Stimulated activated CD8-positive, alpha-beta memory T cell treated with anti-CD3 and anti-CD28 coated beads, Interleukin-15, amount 100 ng/mL, for 1 hour (primary cell): ENCODE measurements at places on chromosomes 6 and 20.

GRCh38 chr6:118488631-118489030 is 59.5 kb upstream of the PLN start:
- DNase-seq: no peak

- DNase-seq: no peak
Observed at GRCh38 chr6:43246301-43247113, 3.2 kb downstream of the TTBK1 start.

GRCh38 chr6:47663462-47664216 is 34.7 kb upstream of the ADGRF4 start:
- DNase-seq: no peak

GRCh38 chr6:127471379-127472255 is 12.4 kb upstream of the KIAA0408 start:
- DNase-seq: no peak

GRCh38 chr20:5608104-5608441 is 142.1 kb upstream of the SHLD1 start:
- DNase-seq: no peak

GRCh38 chr6:40500227-40500626 is 86.9 kb downstream of the LRFN2 start:
- no peak for DNase-seq

- peak; percentile 3 for DNase-seq
Observed at GRCh38 chr20:21808863-21809664, 103.6 kb downstream of the PAX1 start.

- DNase-seq: no peak
Observed at GRCh38 chr6:157392927-157393668, 12.1 kb downstream of the ZDHHC14 start.

DNA sequence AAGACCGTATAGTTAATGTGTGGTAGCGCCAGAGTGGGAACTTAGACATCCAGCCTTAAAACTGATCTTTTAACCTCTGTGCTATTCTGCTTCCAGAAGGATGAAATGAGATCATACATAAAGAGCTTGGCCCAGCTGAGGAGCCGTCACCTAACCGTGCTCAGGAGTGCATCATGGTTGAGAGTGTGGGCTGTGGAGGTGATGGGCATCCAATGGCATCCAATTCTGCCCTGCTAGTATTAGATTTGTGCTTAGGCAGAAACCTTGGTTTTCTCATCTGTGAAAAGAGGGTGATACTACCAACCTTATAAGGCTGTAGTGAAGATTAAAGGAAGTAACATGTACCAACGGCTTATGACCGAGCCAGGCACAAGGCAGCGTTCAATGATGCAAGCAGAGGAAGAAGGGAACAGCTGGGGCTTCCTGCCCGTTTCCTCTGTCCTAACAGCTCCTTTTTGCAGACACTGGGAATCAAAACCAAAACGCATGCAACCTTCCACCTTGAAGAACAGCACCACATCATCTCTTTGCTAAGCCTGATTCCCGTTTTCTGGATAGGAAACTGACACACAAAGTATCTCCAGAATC is 1.3 kb downstream of the SLC22A16 start:
- DNase-seq: no peak

GRCh38 chr6:113397236-113397635 is 459.9 kb upstream of the MARCKS start:
- DNase-seq: no peak

- DNase-seq: no peak
Observed at GRCh38 chr6:9521152-9521530, 893.7 kb downstream of the TFAP2A start.

GRCh38 chr20:9739991-9740390 is 98.9 kb downstream of the PAK5 start:
- DNase-seq: no peak

- DNase-seq: no peak
Observed at GRCh38 chr6:12051861-12052368, 39.8 kb downstream of the HIVEP1 start.

- DNase-seq: no peak
Observed at GRCh38 chr6:45498591-45498990, 120.9 kb upstream of the SUPT3H start.

DNA sequence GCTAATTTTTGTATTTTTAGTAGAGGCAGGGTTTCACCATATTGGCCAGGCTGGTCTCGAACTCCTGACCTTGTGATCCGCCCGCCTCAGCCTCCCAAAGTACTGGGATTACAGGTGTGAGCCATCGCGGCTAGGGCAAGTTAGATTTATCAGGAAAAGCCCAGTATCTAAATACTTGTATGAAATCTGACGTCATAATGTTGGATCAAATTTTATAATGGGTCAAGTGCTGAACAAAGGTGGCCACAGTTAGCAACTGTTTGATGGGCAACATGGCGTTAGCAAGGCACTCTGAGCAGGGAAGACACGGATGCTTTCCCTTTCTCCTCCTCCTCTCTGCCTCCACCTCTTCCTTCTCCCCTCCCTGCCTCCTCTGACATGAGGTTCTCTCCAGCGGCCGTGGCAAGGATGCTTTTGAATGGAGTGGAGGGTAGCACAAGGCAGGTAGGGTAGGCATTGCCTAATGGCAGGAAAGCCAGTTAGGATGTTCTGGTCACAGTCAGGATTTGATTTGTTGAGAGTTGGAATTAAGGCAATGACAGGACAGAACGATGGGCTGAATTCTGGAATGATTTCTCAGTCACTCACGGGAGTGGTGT is 149.6 kb downstream of the BCAS1 start:
- no peak for DNase-seq
